Tibial nerve (tissue), 4 donors: ENCODE measurements at places on chromosomes 3 and 15.

- no peaks in the 10 kb centered on the region for H3K36me3 ChIP-seq
- peak; percentile 44 for DNase-seq
- H3K4me3 ChIP-seq = peak overlapping the region; percentile 68
Observed at GRCh38 chr15:40108061-40108854, 421 bp downstream of the BMF start.

DNA sequence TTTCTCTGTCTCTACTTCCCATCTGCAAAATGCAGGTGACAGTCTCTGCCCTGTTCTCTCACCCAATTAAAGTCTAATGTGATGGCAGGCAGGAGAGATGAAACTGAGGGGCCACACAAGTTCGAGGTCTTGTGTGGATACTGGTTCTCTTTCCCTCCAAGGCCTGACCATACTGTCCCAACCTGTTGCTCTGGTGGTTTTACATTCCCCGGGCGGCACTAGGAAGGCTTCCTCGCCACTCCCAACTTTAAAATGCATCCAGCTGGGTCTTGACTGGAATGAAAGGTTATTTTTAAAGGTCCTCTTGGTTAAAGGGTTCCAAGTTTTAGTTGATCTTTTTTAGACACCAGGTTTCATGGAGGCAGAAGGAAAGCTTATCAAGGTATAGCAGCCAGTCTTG, 37.2 kb downstream of the WHAMM start:
- H3K36me3 ChIP-seq = peaks cover 18% of the 10 kb centered on the region
- no peak overlapping the region for H3K4me3 ChIP-seq
- H3K27ac ChIP-seq = no peak overlapping the region
- H3K4me1 ChIP-seq = no peaks in the 10 kb centered on the region

DNA sequence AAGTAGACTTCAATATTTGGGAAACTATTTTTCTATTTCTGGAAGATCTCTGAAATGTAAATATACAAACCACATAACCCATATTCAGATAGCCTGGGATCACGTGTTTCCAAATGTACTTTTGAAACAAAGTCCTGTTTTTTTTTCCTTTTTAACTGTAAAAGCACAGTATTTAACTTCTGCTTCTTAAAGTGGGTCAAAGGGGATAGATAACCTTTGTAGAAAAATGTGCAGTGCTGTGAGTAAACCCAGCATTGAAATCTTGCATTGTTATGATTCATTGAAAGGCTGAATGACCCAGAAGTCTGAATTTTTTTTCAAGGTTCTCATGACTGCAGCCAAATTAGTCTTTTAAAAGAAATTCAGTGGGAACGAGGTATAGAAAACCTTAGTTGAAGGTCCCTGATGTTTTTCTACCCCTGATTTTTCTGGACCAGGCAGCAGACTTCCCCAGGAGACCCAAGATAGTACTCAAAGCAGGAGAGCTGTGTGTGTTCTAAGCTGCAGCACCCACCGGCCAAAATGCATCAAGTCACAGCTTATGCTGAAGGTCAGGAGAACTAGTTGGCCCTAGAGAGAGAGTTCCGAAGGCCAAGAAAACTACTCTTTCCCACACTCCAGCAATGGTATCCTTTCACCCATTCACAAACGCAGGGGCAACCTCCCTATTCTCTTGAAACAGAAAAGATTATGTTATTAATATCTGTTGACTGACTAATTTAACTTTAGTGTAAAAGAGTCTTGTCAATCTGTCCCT, 43.6 kb upstream of the APH1B start:
- DNase-seq = no peak
- peak overlapping the region; percentile 58 for H3K27ac ChIP-seq
- no peak overlapping the region for H3K4me3 ChIP-seq
- no peaks in the 10 kb centered on the region for H3K27me3 ChIP-seq
- H3K4me1 ChIP-seq = peaks cover 76% of the 10 kb centered on the region
- no peaks in the 10 kb centered on the region for H3K36me3 ChIP-seq

DNA sequence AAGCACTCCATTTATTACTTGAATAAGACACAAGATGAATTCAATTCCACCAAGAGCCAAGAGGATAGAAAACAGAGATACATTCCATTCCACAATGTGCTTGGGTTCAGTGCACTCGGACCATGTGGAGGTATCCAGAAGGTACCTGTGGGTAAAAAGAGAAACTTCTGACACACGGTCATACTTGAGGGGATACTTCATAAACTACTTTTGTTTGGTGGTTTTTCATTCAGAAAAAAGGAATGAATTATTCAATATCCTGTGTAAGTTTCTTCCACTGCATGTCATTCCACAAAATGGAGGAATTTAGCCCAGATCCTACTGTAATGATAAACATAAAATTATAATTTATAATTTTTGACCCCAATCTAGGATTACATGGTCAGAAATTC, 5.7 kb downstream of the TM4SF1 start:
- H3K4me1 ChIP-seq = peaks cover 5% of the 10 kb centered on the region
- no peaks in the 10 kb centered on the region for H3K36me3 ChIP-seq
- no peak overlapping the region for H3K4me3 ChIP-seq
- H3K27me3 ChIP-seq = no peaks in the 10 kb centered on the region
- H3K27ac ChIP-seq = no peak overlapping the region

- no peaks in the 10 kb centered on the region for H3K27me3 ChIP-seq
- no peak for DNase-seq
- no peaks in the 10 kb centered on the region for H3K36me3 ChIP-seq
- peaks cover 7% of the 10 kb centered on the region for H3K4me1 ChIP-seq
- H3K27ac ChIP-seq = no peak overlapping the region
Observed at GRCh38 chr3:147373301-147373700, 33.0 kb downstream of the ZIC4 start.

DNA sequence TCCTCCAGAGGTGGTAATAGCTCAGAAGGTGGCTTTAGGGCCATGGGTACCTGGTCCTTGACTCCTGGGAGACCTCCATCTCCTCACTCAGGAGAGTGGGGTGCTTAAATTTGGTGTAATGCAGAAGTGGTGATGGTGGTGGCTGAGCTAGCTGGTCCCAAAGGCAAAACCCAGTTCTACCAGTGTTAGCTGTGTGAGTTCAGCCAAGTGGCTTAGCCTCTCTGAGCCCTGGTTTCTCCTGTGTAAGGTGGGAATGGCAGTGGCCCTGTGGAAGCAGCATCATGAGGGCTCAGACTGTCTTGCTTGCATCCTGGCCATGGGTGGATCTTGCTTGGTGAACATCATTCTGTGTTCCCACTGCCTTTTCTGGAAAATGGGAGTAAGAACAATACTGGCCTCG, 9.4 kb downstream of the SEMA3F start:
- H3K36me3 ChIP-seq = no peaks in the 10 kb centered on the region
- no peak overlapping the region for H3K4me3 ChIP-seq
- H3K4me1 ChIP-seq = peaks cover 100% of the 10 kb centered on the region
- no peak for DNase-seq
- H3K27me3 ChIP-seq = no peaks in the 10 kb centered on the region
